ENCODE measurements at places on chromosomes 11 and 22.

DNA sequence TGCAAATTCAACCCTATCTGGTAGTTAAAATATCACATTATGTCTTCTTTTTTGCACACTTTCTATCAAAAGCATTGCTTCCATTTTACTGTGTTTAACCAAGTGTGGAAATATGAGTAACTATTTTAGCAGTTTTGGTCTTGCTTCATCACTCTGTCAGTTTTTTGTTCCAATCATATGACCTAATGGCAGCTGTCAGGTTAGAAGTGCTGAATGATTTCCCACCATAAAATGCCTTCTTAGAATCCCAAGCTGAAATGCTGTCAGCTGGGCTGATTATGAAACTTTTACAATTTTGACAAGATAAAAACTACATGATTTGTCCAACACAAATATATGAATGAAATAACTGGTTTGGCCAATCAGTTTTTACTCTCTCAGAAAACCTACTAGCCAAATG, 1654.6 kb upstream of the RAG2 start:
- H3K27ac ChIP-seq, result no peak overlapping the region
- no peaks in the 10 kb centered on the region for H3K36me3 ChIP-seq
- no peak for DNase-seq
- no peaks in the 10 kb centered on the region for H3K4me1 ChIP-seq

- H3K4me1 ChIP-seq, result no peaks in the 10 kb centered on the region
- peak; percentile 26 for DNase-seq
- no peak overlapping the region for H3K27ac ChIP-seq
- H3K36me3 ChIP-seq, result no peaks in the 10 kb centered on the region
- peaks cover 40% of the 10 kb centered on the region for H3K27me3 ChIP-seq
Measured at GRCh38 chr11:6022956-6023355, 7.6 kb downstream of the OR56A1 start.

GRCh38 chr11:75563978-75564552, 2.0 kb downstream of the SERPINH1 start:
- peak overlapping the region; percentile 96 for H3K27ac ChIP-seq
- H3K4me3 ChIP-seq, result peak overlapping the region; percentile 94
- H3K4me1 ChIP-seq, result peaks cover 47% of the 10 kb centered on the region

- no peaks in the 10 kb centered on the region for H3K27me3 ChIP-seq
- peak overlapping the region; percentile 96 for H3K27ac ChIP-seq
- DNase-seq, result peak; percentile 15
- H3K4me3 ChIP-seq, result peak overlapping the region; percentile 84
- peaks cover 70% of the 10 kb centered on the region for H3K4me1 ChIP-seq
- peaks cover 4% of the 10 kb centered on the region for H3K36me3 ChIP-seq
Measured at GRCh38 chr11:68839911-68840641, 1.6 kb downstream of the CPT1A start.

DNA sequence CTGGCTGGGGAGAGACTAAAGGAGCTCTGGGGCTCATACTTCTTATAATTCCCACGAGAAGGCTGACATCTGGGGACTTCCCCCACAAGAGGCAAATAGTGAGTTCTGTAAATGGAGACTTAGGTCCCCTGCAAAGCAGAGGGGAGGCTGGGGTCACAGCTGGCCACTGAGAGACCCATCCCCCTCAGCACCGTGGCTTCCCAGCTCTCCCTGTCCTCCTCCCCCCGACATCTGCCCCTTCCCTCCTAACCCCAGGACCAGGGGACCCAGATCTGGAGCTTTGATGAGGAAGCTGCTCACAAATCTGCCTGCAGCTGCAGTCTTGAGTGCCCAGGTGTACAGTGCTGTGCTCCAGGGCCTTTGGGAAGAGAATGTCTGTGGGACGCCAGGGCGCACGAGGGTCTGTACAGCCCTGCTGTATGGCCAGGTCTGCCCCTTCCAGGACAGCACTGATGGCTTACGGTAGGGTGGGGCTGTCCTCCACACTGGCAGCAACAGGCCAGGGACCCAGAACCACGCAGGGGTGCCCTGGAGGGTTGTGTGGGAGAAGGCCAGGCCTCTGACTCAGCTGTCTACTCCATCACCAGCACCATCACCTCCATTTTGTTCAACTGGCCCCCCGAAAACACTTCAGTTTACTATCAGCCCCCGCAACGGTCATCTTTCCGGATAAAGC, 1.1 kb downstream of the RGL4 start:
- no peaks in the 10 kb centered on the region for H3K27me3 ChIP-seq
- peaks cover 37% of the 10 kb centered on the region for H3K36me3 ChIP-seq
- no peak for DNase-seq
- H3K4me1 ChIP-seq, result peaks cover 22% of the 10 kb centered on the region
- H3K27ac ChIP-seq, result no peak overlapping the region
- H3K4me3 ChIP-seq, result no peak overlapping the region

DNA sequence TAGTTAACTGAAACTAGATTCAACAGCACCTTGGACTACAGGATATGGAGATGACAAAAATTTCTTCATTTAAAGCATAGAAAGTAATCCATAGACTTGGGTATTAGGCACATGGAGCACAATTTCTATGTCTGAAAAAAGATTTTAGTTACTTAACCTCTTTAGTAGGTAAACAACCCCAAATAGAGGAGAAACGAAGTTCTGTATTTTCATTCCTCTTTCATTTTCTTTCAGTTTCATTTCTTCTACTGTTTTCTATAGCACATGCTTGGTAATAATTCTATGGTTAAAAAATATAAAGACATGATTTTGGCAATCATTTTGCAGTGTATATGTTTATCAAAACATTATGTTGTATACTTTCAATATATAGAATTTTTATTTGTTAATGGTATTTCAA, 99.5 kb downstream of the CASP12 start:
- peak overlapping the region; percentile 99 for H3K27ac ChIP-seq
- H3K4me1 ChIP-seq, result peaks cover 33% of the 10 kb centered on the region
- no peak for DNase-seq
- peak overlapping the region; percentile 73 for H3K4me3 ChIP-seq

DNA sequence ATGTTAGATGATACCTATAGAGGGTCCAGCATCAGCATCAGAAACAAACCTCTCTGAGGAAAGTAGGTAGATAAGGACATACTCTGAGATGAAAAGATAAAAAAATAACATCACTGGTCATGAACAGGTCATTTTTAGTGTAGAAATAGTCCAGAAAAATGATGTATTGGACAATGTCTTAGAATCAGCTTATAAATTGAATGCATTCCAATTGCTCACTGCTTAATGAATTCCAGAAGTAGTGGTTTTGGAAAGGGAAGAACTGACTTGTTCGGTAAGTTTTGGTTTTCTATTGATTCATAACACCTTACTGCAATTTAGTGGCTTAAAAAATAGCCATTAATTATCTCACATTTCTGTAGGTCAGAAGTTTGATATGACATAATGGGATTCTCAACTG, 929.5 kb upstream of the CCDC90B start:
- H3K36me3 ChIP-seq, result no peaks in the 10 kb centered on the region
- H3K27me3 ChIP-seq, result no peaks in the 10 kb centered on the region
- no peak overlapping the region for H3K4me3 ChIP-seq

GRCh38 chr11:95918056-95918455, 5.9 kb downstream of the MTMR2 start:
- H3K4me1 ChIP-seq, result peaks cover 11% of the 10 kb centered on the region
- H3K27me3 ChIP-seq, result no peaks in the 10 kb centered on the region
- H3K36me3 ChIP-seq, result no peaks in the 10 kb centered on the region
- H3K27ac ChIP-seq, result no peak overlapping the region
- H3K4me3 ChIP-seq, result no peak overlapping the region

DNA sequence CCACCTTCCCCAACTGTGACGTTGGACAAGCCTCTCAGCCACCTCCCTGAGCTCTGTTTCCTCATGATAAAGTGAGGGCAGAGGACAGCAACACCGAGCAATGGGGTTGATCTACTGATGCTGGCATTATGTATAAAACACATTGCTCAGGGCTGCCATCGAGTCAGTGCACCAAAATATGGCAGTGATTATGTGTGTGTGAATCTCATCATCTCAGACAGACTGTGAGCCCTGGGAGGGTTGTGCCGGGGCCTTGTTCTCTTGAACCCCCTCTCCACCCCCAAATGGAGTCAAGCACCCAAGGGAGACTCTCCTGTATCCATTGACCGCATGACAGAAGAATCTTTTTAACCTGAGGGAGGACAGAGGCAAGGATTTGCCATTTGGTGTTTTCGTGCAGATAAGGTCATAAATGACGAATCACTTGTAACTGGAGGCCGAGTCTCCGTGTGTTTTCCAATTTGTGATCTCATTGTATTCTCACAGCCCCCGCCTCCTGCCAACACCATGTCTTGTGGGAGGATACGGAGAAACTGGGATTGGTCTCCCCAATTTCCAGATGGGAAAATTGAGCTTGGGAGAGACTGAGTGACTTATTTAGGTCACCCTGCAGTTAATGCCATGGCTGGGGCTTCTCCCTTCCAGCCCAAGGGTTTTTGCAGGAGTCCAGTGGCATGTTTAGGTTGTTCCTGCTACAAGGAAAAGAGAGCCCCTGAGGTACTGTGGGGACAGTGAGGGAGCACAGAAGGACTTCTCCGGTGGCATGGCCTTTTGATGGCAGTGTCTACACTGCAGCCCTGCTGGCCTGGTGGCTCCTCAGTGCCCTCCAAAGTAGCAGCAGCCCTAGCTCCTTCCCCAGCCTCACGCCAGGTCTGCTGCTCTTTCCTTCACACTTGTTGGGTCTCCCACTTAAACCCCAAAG, 52.4 kb downstream of the CHRDL2 start:
- H3K27me3 ChIP-seq, result peaks cover 11% of the 10 kb centered on the region
- H3K27ac ChIP-seq, result no peak overlapping the region
- no peaks in the 10 kb centered on the region for H3K36me3 ChIP-seq
- no peak overlapping the region for H3K4me3 ChIP-seq
- no peak for DNase-seq
- no peaks in the 10 kb centered on the region for H3K4me1 ChIP-seq

GRCh38 chr11:76916712-76917111, 56.0 kb downstream of the ACER3 start:
- no peak overlapping the region for H3K27ac ChIP-seq
- no peak overlapping the region for H3K4me3 ChIP-seq
- H3K4me1 ChIP-seq, result peaks cover 9% of the 10 kb centered on the region
- no peaks in the 10 kb centered on the region for H3K36me3 ChIP-seq
- H3K27me3 ChIP-seq, result no peaks in the 10 kb centered on the region
- no peak for DNase-seq

- H3K27me3 ChIP-seq, result no peaks in the 10 kb centered on the region
- no peak for DNase-seq
- no peak overlapping the region for H3K27ac ChIP-seq
- H3K4me3 ChIP-seq, result no peak overlapping the region
Measured at GRCh38 chr11:64842851-64843685, 1.4 kb downstream of the CDC42BPG start.

DNA sequence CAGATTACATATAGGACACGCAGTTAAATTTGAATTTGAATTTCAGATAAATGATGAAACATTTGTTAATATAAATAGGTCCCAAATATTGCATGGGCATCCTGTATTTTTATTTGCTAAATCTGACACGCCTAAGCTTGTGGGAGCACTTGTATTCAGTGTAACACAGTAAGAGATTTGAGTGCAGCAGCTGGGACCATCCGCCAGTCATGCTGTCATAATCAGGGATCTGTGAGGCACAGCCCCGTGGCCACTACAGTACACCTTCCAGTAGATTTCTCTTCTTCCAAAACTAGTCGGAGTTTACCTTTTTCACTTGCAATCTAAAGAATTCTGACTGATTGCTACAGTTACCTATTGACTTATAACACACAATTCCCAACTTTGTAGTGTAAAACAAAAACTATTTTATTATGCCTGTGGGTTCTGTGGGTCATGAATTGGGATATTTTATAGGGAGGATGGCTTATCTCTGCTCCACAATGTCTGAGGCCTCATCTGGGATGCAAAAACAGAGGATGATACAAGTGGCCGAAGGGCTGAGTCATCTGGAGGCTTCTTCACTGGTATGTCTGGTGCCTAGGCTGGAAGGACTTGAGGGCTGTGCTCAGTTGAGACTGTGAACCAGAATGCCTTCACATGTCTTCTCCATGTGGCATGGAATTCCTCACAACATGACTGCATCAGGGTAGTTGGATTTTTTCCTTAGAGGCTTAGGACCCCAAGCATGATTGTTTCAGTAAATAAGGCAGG, 74.1 kb downstream of the PRSS23 start:
- H3K4me3 ChIP-seq, result no peak overlapping the region
- peaks cover 9% of the 10 kb centered on the region for H3K27me3 ChIP-seq
- H3K4me1 ChIP-seq, result no peaks in the 10 kb centered on the region
- H3K27ac ChIP-seq, result no peak overlapping the region

- no peak overlapping the region for H3K4me3 ChIP-seq
- H3K27ac ChIP-seq, result no peak overlapping the region
- peaks cover 12% of the 10 kb centered on the region for H3K27me3 ChIP-seq
- no peak for DNase-seq
- no peaks in the 10 kb centered on the region for H3K4me1 ChIP-seq
Measured at GRCh38 chr11:132994966-132995365, 537.3 kb downstream of the OPCML start.

DNA sequence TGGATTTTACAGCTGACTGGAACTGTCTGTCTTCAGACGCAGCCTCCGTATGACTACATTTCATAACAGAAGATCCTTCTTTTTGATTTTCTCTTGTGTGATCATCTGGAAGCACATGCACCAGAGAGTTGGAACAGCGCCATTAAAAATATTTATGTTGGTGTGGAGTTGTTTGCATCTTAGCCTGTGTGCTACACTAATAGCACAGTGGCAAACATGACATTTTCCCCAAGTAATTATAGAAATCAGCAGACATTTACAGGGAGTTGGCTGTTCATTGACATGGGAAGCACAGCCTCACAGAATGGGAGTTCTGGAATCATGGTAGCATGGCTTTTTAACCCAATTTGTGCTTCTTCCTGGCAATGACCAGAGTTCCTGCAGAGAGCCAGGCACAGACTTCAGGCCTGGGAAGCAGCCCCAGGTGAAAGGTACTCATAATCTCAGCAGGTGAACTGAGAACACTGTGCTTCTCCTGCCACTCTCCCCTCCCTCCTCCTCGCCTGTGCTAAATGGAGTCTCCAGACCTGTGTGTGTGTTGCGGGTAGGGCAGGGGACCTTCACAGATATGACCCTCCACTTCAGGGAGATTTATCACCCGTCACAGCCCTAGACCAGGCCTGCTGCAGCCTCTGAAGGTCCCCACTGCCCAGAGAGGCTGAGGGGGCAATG, 82.8 kb upstream of the PLET1 start:
- no peak overlapping the region for H3K4me3 ChIP-seq
- H3K27me3 ChIP-seq, result no peaks in the 10 kb centered on the region
- no peaks in the 10 kb centered on the region for H3K36me3 ChIP-seq
- H3K27ac ChIP-seq, result no peak overlapping the region

- H3K36me3 ChIP-seq, result peaks cover 28% of the 10 kb centered on the region
- no peaks in the 10 kb centered on the region for H3K4me1 ChIP-seq
- DNase-seq, result no peak
- no peaks in the 10 kb centered on the region for H3K27me3 ChIP-seq
Measured at GRCh38 chr11:31449040-31449439, 60.4 kb downstream of the IMMP1L start.

GRCh38 chr11:76408171-76408965, 27.2 kb downstream of the GVQW3 start:
- no peaks in the 10 kb centered on the region for H3K4me1 ChIP-seq
- peaks cover 10% of the 10 kb centered on the region for H3K27me3 ChIP-seq
- no peak overlapping the region for H3K27ac ChIP-seq
- DNase-seq, result no peak
- H3K4me3 ChIP-seq, result no peak overlapping the region
- no peaks in the 10 kb centered on the region for H3K36me3 ChIP-seq
